ENCODE measurements at places on chromosomes 7 and 10. TPM values are rescaled to one million over a fixed set of nuclear protein-coding genes. Genes with fewer than 3 reads are reported as not detected.

The CACNA2D1 gene
- not detected for total RNA-seq

The DRGX gene
- not detected for total RNA-seq

The AKR1C1 gene
- total RNA-seq = 28.1 TPM

The GRK5 gene
- 12.2 TPM for total RNA-seq

The ACBD7 gene
- total RNA-seq = 9.3 TPM

The MYO1G gene
- 0.76 TPM for total RNA-seq

DNA sequence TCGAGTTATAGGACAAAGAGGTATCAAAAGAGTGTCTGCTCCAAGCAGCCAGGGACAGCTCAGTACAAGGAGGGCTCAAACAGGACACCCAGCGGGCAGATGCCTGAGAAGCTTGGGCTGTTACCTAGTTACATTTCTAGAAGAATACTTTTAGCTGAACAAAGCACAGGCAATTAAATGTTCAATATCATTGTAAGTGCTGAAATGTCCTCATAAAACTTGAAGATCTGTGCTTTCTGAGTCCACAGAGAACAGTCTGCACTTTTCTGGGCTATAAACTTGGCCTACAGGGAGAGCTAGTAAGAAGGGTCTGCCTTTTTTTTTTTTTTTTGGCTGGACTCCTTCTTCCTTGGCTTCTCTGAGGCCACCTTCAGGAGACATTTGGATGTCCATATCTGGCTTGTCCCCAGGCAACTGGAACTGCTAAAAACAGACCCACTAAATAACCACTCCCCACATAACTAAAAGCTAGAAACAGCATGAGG lies 123.2 kb downstream of the SLC16A9 start:
- no peak for DNase-seq

GRCh38 chr10:43287056-43288007 lies 20.5 kb upstream of the RASGEF1A start:
- DNase-seq = peak; percentile 82

- no peak for DNase-seq
Observed at GRCh38 chr7:130946114-130946513, 212.1 kb upstream of the KLF14 start.

DNA sequence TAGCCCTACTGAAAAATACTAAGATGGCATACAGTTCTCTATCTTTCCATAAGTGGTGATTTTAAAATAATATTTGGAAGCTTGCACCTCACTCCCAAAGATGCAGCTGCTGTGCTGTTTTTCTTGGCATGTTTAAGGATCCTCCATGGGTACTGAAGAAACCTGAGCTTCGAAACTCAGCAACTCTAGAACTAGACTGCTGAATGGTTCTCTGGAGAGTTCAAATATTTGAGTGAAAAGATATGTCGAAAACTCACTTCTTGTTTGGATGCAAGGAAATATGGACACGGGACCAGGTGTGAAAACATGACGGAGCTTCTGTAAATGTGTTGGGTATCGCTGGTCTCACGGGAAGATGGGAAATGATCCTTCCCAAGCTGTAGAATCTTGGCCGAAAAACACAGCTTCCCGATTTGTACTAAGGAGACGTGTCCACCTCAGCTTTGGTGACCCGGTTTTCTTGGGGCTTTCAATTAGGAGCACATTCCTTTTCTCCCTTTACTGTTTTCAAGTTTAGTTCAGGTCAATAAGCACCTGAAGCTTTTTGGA lies 543.8 kb upstream of the NRP1 start:
- no peak for DNase-seq

GRCh38 chr7:14480281-14480680 lies 422.3 kb downstream of the DGKB start:
- no peak for DNase-seq

- no peak for DNase-seq
Observed at GRCh38 chr10:4046030-4046429, 261.0 kb upstream of the KLF6 start.

DNA sequence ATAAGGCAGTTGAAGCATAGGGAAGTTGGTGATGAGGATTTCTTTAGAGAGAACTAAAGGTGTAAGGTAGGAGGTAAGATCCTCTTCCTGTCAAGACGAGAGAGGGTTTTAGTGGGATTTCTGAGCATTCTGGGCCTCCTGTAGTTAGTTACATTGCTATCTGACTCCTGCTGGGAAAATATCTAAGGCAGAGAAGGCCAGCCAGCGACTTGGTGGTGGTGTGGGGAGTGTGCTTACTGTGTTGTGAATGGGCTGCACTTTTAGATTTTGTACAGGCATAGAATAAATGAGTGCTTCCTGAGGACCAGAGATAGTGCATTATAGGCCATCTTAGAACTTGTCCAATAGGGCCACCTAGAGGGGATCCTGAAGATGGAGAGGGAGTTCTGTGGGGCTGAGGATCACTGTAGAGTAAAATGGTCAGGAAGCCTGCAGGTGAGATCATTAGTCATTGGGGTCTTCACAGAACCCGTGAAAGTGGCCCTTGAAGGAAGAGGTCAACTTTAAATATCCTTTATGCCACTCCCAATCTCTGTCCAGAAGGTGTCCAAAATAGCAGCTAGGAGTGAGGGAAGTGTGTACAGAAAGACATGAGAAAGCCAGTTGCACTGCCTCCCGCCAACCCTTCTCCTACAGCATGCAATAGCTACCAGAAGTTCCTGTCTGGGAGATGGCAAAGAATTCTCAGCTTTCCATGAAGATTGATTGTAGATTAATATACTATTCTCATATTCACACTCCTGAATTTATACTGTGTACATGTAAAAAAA lies 266.6 kb downstream of the POLR1F start:
- peak; percentile 72 for DNase-seq

GRCh38 chr7:155120460-155120859 lies 50.3 kb downstream of the HTR5A start:
- no peak for DNase-seq

GRCh38 chr10:116105264-116105663 lies 167.7 kb downstream of the GFRA1 start:
- no peak for DNase-seq

GRCh38 chr7:128267595-128267924 lies 26.5 kb downstream of the LEP start:
- DNase-seq = no peak
